Breast epithelium (tissue), 4 donors: ENCODE measurements at places on chromosomes 13 and 19. TPM values are rescaled to one million over a fixed set of nuclear protein-coding genes. Genes with fewer than 3 reads are reported as not detected.

C19orf73 gene
- 4.6 TPM for total RNA-seq

TGDS gene
- 12.5 TPM for total RNA-seq

IGFL2 gene
- total RNA-seq: not detected

CGB8 gene
- not detected for total RNA-seq

MIA gene
- not detected for total RNA-seq
